ENCODE measurements at places on chromosomes 1 and 21. TPM values are rescaled to one million over a fixed set of nuclear protein-coding genes. Genes with fewer than 3 reads are reported as not detected.

DNA sequence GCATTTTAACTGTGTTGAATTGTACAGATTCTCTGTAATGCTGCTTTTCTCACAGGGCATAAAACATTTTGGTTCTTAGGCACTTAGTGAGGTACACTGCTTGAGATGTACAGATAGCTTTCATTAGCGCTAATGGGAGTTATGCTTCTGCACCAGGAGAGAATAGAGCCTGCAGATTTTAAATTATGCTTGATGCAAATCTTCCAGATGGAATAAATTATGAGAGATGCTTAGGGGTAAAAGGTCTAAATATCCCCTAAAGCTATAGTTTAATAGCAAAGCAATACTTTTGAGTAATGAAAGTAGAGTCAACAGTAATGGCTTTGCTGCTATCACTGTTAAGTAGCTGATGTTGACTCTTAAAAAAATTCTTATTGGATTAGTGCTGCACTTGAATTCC is 248.9 kb downstream of the S1PR1 start:
- H3K27ac ChIP-seq = no peak overlapping the region
- no peaks in the 10 kb centered on the region for H3K27me3 ChIP-seq
- no peak overlapping the region for H3K4me3 ChIP-seq
- no peak for DNase-seq
- no peaks in the 10 kb centered on the region for H3K4me1 ChIP-seq

GRCh38 chr1:115879977-115880376 is 39.1 kb upstream of the NHLH2 start:
- no peaks in the 10 kb centered on the region for H3K36me3 ChIP-seq
- H3K27ac ChIP-seq = no peak overlapping the region
- no peak overlapping the region for H3K4me3 ChIP-seq
- H3K27me3 ChIP-seq = no peaks in the 10 kb centered on the region
- no peaks in the 10 kb centered on the region for H3K4me1 ChIP-seq

GRCh38 chr1:22256213-22256512 is 113.3 kb upstream of the WNT4 start:
- H3K4me3 ChIP-seq = no peak overlapping the region
- H3K36me3 ChIP-seq = no peaks in the 10 kb centered on the region
- H3K4me1 ChIP-seq = peaks cover 40% of the 10 kb centered on the region

DNA sequence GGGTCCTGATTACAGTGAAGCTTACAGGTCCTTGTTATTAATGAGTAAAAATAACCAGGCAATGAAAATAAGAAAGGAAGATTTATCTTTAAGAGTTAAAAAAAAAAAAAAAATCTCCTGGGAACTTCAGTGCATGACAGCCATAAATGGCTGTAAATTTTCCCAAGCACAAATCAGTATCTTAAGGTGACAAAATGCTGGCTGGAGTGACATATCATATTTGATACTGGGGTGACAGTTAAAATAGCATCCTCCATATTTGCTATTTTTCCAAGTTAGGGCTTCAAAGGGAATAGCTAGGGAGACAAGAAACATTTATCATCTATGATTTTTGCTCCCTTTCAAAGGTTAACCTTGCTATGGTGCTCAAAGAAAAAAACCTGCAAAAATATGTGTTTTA is 226.6 kb downstream of the PRDM2 start:
- no peak overlapping the region for H3K4me3 ChIP-seq
- no peak for DNase-seq
- no peaks in the 10 kb centered on the region for H3K4me1 ChIP-seq
- H3K27me3 ChIP-seq = no peaks in the 10 kb centered on the region

Gene HES5
- total RNA-seq = not detected

- no peaks in the 10 kb centered on the region for H3K36me3 ChIP-seq
- no peak overlapping the region for H3K4me3 ChIP-seq
- H3K4me1 ChIP-seq = no peaks in the 10 kb centered on the region
- H3K27ac ChIP-seq = no peak overlapping the region
These were observed 155.2 kb downstream of the DMRTA2 start for GRCh38 chr1:50268049-50268448.

DNA sequence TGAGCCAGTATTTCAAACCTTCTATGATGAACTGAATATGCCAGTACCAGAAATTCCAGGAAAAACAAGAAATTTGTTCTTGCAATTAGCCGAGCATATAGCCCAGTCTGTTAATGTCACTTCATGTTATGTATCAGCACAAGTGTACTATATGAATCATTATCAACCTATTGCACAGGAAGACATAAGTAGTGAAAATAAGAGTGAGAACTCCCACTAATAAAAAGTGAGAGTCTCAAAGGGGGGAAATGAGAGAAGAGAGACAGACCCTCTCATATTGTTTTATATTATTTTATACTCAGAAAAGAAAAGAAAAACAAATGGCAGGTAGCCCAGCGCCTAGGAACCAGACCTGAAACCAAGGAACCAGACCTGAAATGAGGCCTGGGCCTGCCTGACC is 16.2 kb downstream of the JMJD4 start:
- no peaks in the 10 kb centered on the region for H3K27me3 ChIP-seq
- H3K36me3 ChIP-seq = no peaks in the 10 kb centered on the region
- no peak overlapping the region for H3K4me3 ChIP-seq
- DNase-seq = no peak
- H3K27ac ChIP-seq = no peak overlapping the region
- H3K4me1 ChIP-seq = no peaks in the 10 kb centered on the region

DNA sequence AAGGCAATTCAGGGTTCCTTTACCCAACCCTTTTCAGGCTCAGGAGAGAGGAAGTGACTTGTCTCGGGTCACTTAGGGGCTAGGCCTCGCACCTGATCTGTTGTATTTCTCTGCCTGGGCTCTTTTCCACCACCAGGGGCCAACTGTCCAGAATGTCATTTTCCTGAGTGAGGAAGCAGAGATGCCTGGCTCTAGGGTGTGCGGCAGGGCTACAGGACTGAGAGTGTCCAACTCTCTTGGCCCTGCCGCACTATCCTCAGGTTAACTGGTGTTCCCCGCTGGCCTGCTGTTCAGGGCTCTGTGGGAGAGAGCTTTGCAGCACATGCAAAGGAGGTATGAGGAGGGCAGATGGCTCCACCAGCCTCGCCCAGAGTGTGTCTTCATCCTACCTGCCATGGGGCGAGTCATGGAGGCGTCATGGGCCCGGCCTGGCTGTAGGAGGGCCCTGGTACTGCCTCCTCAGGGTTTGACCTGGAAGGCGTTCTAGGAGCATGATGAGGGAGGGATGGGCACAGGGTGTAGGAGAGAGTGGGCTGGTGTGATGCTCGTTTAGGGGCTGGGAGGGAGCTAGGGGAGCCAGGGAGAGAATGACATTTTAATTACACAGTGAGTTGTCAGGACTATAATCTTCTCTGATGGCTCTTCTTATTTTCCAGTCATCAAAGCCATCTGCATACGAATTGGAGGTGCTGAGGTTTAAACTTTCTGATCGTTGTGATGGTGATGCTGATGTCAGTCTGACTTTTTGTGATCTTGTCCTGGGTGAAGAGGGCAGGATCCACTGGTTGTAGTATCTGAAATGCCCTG is 128.3 kb downstream of the NOS1AP start:
- H3K27ac ChIP-seq = peak overlapping the region; percentile 40
- no peaks in the 10 kb centered on the region for H3K36me3 ChIP-seq
- H3K4me1 ChIP-seq = peaks cover 46% of the 10 kb centered on the region
- no peaks in the 10 kb centered on the region for H3K27me3 ChIP-seq
- no peak overlapping the region for H3K4me3 ChIP-seq
- peak; percentile 28 for DNase-seq

GRCh38 chr1:95437011-95437410 is 203.0 kb downstream of the RWDD3 start:
- no peaks in the 10 kb centered on the region for H3K36me3 ChIP-seq
- H3K27me3 ChIP-seq = no peaks in the 10 kb centered on the region
- no peak overlapping the region for H3K4me3 ChIP-seq
- no peak for DNase-seq

DNA sequence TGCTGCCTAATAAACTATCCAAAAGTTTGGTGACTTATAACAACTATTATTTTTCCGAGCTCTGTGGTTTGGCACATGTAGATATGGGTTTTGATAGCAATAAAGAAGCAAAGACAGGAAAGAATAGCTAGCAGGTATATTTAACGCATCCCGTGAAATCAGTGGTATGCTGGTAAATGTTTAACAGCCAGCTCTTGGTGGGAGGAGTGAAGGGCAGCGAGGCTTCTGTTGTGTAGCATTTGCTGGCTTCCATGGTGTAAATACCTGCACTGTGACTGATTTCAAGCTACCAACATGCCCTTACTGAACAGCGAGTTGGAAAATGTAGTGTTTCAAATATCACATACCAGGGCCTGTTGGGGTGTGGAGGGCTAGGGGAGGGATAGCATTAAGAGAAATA is 291.0 kb downstream of the PRDM2 start:
- no peak for DNase-seq
- no peaks in the 10 kb centered on the region for H3K36me3 ChIP-seq
- no peak overlapping the region for H3K4me3 ChIP-seq
- H3K27me3 ChIP-seq = no peaks in the 10 kb centered on the region
- no peaks in the 10 kb centered on the region for H3K4me1 ChIP-seq

DNA sequence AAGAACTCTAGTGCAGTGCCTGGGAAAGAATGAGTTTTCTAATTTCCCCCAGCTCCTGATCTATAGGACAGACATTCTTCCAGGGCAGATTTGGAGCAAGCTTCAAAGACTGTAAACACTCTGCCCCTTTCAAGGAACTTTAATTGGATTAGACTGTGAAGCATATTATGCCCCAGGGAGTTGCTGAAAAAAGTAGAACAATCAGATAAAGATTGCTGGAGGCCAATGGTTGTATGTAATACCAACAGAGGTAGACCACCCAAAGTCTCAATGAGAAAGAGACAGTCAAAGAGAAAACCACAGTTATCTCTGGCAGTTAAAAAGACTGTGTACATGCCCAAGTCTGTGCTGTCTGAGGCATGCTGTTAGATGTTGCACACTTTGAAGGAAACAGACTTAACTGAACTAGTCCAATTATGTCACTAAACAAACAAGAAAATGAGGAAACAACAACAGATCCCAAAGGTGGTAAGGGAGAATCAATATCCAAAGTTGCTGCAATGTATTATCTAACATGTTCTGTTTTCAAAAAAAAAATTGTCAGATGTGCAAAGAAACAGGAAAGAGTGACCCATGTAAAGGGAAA is 24.4 kb downstream of the C4BPA start:
- no peak overlapping the region for H3K4me3 ChIP-seq
- H3K36me3 ChIP-seq = no peaks in the 10 kb centered on the region
- no peaks in the 10 kb centered on the region for H3K27me3 ChIP-seq
- no peaks in the 10 kb centered on the region for H3K4me1 ChIP-seq

DNA sequence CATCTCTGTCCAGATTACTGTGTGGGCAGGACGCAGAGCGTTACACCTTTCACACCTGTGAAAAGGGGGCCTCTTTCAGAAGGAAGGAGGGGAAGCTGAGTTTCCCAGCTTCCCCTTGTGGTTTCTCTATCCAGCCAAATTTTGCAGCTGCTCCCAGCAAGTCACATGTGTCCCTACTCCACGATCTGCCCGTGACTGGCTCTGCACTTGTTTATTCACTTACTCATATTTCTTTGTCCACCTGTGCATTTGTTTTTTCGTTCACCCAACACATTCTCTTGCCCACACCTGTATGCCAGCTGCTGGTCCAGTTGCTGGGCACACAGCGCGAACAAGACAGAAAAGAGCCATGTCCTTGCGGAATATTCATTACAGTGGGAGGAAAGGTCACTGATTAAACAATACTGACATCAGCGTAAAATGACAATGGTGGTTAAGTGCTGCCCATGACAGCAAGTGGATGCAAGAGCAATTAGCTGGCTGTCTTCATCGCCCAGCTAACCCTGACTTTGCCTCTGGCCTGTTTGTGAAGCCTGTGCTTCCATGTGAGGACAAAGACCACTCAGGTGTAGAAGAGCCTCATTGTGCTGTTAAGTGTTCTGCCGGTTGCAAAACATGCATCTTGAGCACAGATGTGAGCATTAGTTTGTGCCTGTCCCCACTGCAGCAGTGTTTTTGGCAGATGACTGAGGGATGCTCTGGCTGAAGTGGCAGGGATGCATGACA is 28.6 kb upstream of the NEK2 start:
- no peaks in the 10 kb centered on the region for H3K4me1 ChIP-seq
- H3K4me3 ChIP-seq = no peak overlapping the region
- DNase-seq = no peak
- H3K27ac ChIP-seq = no peak overlapping the region
- no peaks in the 10 kb centered on the region for H3K27me3 ChIP-seq

Gene ELF3
- 116 TPM for total RNA-seq

Gene FCGR3B
- total RNA-seq = not detected

Gene CD58
- 5.6 TPM for total RNA-seq

GRCh38 chr1:33301273-33301984 is 19.5 kb downstream of the A3GALT2 start:
- no peaks in the 10 kb centered on the region for H3K36me3 ChIP-seq
- H3K4me1 ChIP-seq = no peaks in the 10 kb centered on the region
- H3K27me3 ChIP-seq = no peaks in the 10 kb centered on the region
- no peak for DNase-seq

Gene LCE2A
- total RNA-seq = not detected

Gene CD5L
- total RNA-seq = not detected

DNA sequence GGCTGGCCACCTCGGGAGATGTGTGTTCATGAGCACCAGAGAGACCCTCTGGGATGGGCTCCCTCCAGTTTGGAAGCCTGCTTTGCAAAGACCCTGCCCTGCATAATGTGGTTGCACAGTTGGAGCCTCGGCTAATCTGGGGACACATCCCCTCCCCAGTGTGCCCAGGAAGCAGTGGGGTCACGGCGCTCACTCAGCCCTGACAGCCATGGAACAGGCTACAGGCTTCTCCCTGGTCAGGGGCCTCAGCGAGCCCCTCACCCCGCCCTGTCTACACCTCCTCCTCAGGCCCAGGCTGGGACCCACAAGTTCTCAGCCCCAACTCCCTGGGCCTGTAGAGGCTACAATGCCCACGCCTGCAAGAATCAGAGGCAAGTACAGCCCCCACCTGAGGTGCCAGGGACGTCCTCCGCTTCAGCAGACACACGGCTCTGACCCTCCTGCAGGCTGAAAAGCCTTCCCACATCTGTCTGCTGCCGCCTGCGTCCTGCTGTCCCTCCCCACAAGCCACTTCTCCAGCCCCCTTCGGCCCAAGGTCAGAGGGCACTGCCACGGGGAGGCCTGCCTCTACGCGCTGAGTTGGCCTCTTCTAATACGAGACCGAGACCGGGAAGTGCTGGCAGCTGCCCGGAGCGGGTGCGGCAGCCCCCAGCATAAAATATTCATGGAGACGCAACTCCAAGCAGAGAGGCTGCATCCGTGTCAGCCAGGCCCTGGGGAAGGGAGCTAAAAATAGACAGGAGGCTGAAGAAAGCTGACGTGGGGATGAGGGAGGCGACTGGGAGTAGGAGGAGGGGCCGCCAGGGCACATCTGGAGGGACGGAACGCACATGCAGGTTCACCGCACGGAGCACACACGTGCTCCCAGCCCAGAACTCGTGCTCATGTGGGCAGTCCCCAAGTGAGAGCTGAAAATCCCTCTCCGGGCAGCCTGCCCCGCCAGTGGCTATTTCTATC is 15.2 kb upstream of the GPR153 start:
- H3K4me3 ChIP-seq = no peak overlapping the region
- no peaks in the 10 kb centered on the region for H3K27me3 ChIP-seq
- H3K27ac ChIP-seq = no peak overlapping the region

Gene CYP4A11
- not detected for total RNA-seq

Measured in Caco-2 (cell line).